AG04449 (cell line): ENCODE measurements at places on chromosomes 2 and 18.

DNA sequence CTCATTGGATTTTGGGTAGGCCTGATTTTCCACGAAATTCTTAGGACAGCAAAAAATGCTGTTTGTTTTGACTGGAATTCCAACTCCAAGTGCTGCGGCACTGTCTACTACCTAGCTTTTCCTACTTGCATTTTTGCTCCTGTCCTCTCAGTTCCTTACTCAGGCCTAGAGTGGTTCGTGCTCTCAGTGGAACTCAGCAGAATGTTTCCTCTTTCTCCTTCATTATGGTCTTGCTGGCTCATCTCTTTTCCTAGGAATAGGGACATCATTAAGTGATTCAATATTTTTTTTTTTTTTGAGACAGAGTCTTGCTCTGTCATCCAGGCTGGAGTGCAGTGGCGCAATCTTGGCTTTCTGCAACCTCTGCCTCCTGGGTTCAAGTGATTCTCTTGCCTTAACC lies 37.9 kb downstream of the GEMIN6 start:
- no peak for DNase-seq

GRCh38 chr2:209619782-209620181 lies 151.8 kb upstream of the UNC80 start:
- DNase-seq, result no peak

GRCh38 chr2:1856922-1857321 lies 112.6 kb upstream of the PXDN start:
- DNase-seq, result no peak

- DNase-seq, result no peak
Measured at GRCh38 chr2:149021271-149021719, 17.2 kb upstream of the LYPD6B start.

GRCh38 chr2:124978597-124978996 lies 953.5 kb downstream of the CNTNAP5 start:
- DNase-seq, result no peak
